ENCODE measurements at places on chromosomes 6 and 20.
A peak's percentile ranks its signal among the peaks of the same experiment; 100 is the strongest.

DNA sequence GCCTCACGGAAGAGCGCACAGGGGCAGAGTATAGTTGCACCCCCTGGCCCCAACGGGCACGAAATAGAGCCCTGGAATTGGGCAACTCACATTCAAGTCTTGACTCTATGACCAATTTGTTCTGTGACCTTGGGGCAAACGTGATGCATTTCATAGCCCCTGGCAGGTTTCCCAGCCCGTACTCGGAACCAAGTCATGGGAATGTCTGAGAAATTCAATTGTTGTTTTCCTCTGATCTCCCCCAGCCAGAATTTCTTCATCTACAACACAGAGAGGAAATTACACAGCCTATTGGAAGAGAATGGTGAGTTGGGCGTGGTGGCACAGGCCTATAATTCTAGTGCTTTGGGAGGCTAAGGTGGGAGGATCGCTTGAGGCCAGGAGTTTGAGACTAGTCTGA, 322.3 kb upstream of the SULF2 start:
- DNase-seq, result no peak

- no peak for DNase-seq
Observed at GRCh38 chr6:45477790-45478189, 100.1 kb upstream of the SUPT3H start.

DNA sequence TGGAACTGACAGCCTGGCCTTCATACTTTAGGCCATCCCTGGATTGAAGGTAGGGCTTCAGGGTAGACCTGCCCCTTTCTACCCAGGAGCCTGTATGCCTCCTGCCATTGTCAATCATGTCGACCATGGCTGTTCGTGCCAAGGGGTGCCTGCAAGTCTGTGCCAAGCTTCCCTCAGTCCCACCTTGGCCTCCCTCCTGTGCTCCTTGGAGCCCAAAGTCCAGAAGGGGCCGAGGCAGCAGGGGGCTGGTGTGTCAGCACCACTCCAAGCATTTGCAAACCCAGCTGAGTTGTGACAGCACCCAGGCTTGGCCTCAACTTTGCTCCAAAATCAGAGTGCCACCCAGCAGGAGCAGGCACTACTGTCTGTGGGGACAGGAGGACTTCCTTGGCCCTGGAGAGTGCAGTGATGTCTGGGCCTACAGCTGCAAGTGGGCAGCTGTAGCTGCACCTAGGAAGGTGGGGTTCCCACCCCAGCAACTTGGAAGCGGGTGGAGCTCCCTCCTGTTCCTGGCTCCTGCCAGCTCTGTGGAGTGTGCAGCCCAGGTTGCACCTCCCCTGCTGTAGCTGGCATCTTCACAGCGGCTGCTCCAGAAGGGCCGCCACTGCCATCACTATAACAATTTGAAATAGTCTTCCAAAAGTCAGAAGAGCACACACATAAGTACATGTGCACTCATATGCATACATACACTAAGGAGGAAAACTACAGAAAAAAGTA, 1719.3 kb downstream of the HACE1 start:
- no peak for DNase-seq

DNA sequence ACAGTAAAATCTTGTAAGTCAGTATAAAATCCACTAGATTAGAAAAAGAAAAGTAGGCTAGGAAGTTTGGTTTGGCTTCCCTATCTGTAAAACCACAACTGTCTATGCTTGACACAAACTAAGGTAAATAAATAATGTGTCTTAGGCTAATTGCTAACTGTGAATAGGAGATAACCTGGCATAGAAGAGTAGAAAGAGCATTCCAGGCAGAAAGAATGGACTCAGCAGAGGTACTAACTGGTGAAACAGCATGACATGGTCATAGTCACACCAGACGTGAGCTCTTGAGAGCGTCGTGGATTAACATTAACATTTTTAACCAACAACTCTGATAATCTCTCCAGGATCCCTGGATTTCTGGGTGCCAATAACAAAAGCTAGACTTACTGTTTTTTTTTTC, 8.7 kb upstream of the WTAP start:
- DNase-seq, result no peak

GRCh38 chr6:76885861-76886301, 577.4 kb downstream of the HTR1B start:
- DNase-seq, result no peak

GRCh38 chr20:14757728-14758127, 420.3 kb upstream of the FLRT3 start:
- DNase-seq, result no peak

DNA sequence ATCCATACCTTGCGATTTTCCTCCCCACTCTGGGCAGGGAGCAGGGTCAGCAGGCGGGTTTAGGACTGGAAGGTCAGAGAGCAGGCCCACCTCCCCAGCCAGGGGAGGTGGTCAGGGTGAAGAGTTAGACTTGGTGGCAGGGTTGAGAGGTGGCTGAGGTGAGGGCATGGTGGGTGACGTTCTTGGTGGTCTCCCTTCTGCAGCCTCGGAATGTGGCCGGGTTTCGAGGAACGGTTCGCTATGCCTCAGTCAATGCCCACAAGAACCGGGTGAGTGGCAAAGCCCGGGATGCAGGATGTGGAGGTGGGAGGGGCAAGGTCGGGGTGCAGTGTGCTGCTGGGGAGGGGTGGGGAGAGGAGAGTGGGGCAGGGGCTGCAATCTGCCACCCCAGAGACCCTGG, 11.6 kb downstream of the TTBK1 start:
- no peak for DNase-seq

- DNase-seq, result peak; percentile 35
Observed at GRCh38 chr20:36344517-36345132, 38.5 kb downstream of the DLGAP4 start.

GRCh38 chr20:10511170-10511508, 76.0 kb downstream of the SLX4IP start:
- DNase-seq, result no peak

- no peak for DNase-seq
Observed at GRCh38 chr6:121756666-121757065, 321.2 kb downstream of the GJA1 start.

DNA sequence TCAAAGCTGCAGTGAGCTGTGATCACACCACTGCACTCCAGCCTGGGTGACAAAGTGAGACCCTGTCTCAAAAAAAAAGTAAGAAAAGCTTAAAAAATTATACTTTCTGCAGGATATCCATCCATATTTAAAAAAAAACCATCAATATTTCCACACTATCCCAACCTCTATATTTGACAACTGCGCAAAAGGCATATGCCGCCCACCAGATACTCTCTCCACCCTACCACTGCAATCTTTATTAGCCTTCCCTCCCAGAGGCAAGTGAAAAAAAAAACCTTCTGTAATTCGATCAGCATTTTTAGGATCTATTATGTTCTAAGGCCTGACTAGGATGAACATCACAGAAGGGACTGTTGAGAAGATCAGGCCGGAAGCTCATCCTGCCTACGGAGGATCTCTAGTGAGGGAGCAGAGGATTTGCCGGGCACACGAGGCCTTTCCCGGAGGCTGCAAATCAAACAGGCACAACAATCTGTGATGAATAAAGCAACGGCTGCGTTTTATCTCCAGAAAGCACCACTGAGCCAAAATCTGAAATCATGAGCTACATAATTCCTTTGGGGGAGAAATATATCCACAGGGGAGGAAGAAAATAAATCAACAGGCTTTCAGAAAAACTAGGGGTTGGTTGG, 65.9 kb downstream of the GFOD1 start:
- no peak for DNase-seq

All from A549 (cell line).